ENCODE measurements at places on chromosomes 6 and 20.

GRCh38 chr6:5854899-5855298 is 151.8 kb downstream of the NRN1 start:
- no peak for DNase-seq

GRCh38 chr20:37786043-37786442 is 92.2 kb downstream of the CTNNBL1 start:
- DNase-seq: no peak

DNA sequence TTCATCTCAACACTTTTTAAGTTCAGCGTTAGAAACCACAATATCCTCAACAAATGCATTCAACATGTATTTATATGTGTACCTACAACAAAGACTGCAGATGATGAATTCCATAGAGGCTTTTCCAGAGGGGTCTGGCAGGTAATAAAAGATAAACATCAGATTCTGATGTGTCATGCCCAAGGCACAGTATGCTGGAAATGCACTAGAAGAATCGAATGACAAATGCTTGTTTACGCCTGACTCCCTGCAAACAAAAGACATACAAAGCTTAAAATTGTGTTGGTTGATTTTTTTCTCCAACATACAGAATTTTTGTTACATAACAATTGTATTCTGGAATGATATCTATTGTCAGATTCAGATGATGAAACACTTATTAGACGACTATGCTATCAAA is at the start of gene LGSN:
Gene LGSN (minus strand): TSS at position 45 of the 400 bp plus-strand sequence. CDS start 40 bp downstream, at position 5.
- no peak for DNase-seq

DNA sequence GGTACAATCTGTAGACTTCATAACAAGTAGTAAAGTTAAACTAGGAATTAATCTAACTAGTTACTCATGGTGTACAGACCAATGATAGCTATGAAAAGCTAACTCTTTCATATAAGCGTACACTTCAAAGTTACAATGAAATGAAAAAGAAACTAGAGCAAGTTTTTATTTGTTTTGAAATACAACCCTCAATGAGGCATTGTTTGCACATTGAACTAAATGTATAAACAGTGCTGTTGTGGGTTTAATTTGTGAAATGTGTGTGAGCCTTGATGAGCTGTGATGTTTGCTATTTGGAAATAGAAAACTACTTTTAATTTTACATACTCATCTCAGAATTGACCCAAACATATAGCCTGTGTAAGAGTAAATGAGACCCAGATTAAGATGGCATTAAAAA is 11.1 kb upstream of the EYA4 start:
- DNase-seq: no peak

- no peak for DNase-seq
These were observed 130.7 kb downstream of the AIG1 start for GRCh38 chr6:143191361-143191760.

DNA sequence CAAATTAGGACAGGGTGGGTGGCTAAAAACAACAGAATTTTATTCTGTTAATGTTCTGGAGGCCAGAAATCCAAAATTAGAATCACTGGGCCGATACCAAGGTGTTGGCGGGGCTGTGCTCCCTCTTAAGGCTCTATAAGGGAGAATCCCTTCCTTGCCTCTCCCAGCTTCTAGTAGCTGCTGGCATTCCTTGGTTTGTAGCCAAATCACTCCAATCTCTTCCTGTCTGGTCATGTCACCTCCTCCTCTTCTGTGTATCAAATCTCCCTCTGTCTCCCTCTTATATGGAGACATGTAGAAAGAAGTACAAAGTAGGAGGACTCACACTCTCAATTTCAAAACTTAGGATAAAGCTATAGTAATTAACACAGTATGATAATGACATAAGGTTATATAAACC is 102.9 kb upstream of the SIRPA start:
- no peak for DNase-seq

DNA sequence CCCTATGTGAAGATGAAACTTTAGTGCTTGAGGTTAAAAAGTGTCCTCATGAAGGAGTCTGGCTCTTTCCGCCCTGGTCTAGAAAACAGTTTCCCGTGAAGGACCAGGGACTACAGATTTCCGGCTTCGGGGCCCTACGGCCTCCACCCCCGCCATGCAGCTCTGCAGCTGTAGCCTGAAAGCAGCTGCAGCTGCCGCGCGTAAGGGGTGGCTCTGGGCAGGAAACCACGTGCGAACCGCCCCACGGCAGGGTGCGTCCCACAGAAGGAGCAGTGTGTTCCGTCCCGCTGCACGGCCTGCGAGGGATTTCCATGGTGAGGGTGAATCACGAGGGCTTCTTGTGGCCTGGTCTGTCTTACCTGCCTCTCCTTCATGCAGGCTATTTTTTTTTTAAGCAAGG is 117.0 kb downstream of the ERMARD start:
- peak; percentile 40 for DNase-seq

DNA sequence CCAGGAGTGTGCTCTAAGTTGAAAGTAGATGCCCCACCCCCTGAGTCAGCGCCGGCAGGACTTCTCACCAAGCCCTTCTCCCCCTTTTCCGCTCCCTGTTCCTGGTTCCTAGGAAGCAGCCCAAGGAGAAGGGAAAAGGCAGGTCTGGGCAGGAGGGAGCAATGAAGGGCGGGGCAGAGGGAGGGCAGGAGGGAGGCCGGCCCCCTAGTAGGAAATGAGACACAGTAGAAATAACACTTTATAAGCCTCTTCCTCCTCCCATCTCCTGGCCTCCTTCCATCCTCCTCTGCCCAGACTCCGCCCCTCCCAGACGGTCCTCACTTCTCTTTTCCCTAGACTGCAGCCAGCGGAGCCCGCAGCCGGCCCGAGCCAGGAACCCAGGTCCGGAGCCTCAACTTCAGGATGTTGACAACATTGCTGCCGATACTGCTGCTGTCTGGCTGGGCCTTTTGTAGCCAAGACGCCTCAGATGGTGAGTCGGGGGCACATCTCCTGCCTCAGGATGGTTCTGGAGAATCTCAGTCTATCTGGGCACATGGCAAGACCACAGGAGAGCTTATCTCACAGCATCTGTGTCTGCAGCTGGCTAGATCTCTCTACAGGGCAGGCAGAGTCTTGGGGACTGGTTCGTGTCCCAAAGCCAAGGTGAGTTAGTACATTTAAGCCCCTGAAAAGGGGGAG is at the start of gene PROCR:
Gene PROCR (plus strand): TSS at position 320 of the 681 bp plus-strand sequence. CDS start 83 bp downstream, at position 403.
- no peak for DNase-seq

- DNase-seq: no peak
These were observed 174.4 kb upstream of the NOX3 start for GRCh38 chr6:155630085-155630484.

GRCh38 chr6:46325561-46326530 is 155.1 kb upstream of the ENPP5 start:
- DNase-seq: peak; percentile 45

DNA sequence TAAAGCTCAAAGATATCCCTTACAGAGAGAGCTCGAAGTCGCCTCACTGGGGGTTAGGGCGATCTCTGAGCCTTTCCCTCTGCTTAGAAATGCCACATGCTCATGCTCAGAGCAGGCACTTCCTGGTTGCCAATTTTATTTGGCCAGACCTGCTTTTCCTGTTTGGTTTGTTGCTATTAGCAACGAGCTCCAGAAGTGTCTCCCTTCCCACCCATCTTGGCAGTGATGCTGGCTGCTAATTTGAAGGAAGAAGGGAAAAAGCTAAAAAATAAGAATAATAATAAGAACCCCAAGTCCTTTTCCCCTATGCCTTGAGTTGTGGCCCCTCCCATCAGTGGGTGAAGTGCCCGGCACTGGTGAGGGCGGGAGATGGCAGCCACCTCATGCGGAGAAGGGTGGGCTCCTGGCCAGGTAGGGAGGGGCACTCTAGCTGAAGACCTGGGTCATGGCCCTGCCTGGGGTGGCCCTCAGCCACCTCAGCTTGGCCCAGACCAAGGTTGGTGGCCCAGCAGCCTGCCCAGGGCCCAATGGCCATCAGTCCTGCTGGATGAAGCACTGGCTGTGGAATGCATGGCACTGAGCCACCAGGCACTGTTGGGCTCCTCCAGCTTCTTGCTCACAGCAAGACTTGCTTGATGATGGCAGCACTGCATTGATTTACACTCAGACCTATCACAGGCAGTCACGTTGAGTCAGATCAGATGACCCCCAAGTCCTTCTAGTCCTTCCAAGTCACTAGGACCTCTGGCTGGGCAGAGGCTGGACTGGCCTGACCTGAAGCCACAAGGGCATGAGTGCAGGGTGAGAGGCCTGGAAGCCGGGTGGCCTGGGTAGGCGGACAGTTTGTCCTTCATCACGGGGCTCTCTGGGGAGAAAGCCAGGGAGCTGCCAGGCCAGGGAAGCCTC is 79.0 kb downstream of the SYNJ2 start:
- DNase-seq: peak; percentile 35

GRCh38 chr6:16766043-16766536 is 4.8 kb upstream of the ATXN1 start:
- peak; percentile 71 for DNase-seq

GRCh38 chr20:25538838-25539665 is 46.3 kb downstream of the NINL start:
- no peak for DNase-seq

- no peak for DNase-seq
These were observed 138.1 kb upstream of the MARCKS start for GRCh38 chr6:113719064-113719463.

GRCh38 chr6:151962246-151962846 is 154.9 kb downstream of the ESR1 start:
- DNase-seq: no peak

GRCh38 chr6:74979065-74979766 is 226.6 kb downstream of the COL12A1 start:
- DNase-seq: no peak

DNA sequence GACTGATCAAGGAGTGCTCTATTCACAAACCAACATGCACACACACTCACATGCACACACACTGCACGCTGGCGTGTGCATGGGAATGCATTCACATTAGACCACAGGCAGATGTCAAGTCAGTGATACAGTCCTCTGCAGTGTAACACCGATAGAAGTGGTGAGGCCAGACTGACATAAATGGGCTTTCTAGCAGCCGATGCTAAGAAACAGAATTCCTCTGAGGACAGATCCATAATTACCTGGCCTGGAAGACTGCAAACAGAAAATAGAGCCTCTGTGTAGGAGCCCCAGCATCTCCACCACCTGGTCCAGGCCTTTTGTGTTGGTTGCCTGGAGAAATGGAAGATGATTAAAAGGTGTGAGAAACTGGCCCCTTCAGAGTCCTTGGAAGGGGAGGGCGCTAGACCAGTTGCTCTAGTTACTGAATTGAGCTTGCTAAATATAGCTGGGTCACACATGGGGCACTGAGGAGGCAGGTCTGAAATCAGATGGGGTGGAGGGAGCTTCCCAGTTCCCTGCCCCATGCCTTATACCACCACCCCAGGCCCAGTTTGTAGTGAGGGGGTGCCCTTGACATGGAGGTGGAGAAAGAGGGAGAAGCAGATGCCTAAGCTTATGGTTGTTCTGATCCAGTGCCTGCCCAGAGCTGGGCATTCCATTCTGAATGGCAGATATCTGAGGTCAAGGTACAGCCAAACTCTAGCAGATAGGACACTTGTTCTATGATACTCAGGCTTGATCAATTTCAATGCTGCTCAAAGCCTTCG is 233.8 kb downstream of the LRFN2 start:
- no peak for DNase-seq

DNA sequence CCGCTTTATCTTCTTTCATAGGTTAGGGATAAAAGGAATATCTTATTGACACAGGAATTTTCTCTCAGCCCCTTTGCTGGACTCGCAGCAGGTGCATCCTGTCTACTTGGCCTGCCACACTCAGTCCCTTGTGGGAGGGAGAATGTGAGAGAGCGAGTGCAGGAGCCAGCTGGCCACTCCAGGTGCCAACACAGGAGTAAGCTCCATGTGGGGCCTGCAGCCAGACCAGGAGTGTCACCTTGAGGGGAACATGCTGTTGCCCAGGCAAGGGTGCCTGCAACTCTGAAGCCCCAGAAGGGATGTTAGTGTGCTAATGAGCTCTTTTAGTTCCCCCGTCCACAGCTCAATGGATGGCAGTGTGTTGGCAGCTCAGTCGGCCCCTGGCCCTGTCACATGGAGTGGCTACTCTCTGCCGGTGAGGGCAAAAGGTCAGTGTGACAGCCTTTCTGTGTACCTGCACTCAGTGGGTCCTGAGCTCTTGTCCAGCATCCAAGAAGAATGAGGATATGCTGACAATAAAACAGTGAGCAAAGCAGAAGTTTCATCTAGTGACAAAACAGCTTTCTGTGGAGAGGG is 57.1 kb downstream of the CRYBG1 start:
- no peak for DNase-seq

GRCh38 chr6:142485256-142485655 is 183.4 kb downstream of the ADGRG6 start:
- DNase-seq: no peak

DNA sequence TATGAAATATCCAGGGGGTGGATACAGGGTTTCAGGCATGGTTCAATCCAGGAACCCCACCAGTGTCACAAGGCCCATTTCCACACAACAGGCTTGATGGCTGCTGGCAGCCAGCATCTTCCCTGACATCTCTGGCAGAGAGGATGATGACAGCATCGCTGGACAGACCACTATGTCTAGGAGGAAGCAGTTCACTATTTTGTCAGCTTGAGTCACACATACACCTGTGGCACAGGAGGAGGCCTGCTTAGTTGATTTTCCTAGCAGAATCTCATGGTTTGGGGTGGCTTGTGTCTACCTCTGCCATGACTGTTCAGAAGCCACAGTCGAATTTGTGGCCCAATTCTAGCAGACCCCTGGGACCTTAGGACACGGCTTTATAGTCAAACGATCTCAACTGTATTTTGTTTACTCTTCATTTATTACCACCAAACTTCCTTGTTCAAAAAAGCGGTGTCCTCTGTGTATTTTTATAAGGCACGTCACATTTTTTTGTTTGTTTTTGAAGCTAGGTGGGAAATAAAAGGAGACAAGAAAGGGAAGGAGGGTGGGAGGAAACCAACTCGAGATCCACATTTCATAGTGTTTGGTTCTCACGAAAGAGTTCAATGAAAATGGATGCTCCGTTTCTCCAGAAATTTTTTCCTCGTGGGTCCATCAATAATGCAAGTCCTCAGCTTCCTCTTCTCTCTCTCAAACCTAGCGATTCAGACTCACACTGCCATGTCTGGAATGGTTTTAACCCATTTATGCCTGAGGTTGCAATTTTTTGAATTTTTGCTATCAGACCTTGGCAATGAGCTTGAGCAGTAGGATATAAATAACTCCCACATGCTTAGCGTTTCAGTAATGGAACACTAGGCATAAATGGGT is 94.4 kb downstream of the TOX2 start:
- DNase-seq: no peak

DNA sequence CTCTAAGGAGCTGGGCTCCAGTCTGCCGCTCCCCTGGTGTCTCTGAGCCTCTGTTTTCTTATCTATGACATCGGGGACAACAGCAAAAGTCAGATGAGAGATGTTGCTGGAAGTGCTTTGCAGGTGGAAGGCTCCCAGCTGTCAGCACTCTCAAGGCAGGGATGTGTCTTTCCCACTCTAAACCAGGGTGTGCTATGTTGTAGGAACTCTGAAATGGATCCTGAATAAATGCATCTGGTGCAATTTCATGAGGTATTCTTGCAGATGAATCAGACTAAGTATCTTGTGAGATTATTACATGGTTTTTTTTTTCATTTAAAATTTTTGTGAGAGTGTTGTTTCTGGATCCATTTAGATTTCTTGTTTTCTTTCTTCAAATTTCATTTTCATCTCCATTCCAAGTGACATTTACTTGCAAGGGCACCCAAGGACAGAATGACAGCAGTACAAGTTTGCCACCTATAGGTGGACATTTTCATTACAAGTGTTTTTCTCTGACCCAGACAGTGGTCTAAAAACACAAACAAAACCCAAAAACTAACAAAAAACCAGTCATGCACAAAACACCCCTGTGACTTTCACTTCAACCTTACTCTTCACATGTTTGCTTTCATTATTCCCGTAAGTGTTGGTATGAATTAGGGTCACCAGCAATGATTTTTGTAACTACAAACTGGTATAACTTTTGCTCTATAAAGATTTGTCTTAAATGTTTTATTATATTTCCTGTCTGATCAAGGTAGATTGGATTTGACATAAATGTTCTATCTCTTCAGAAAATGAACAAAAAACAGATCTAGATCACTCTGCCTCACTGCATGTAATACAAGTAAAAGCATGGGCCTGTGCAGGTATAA is 14.7 kb upstream of the SIM1 start:
- DNase-seq: peak; percentile 36
